ENCODE measurements at places on chromosomes 3 and 15.

DNA sequence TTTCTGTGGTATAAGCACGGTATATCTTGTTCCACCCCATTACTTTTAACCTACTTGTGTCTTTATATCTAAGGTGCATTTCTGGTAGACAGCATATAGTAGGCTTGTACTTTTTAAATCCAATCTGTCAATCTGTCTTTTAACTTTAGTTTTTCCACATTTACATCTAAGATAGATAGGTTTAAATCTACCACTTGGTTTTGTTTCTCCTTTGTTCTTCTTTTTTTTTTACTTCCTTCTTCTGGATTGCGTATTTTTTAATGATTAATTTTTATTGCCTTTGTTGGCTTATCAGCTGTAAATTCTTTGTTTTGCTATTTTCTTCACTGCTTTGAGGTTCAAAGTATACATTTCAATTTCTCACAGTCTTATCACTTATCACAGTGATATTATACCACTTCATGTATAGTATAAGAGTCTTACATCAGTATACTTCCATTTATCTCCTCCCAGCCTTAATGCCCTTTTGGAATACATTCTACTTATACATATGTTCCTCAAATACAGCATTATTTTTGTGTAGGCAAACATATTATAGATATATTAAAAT lies 31.0 kb downstream of the IQCB1 start:
- DNase-seq: no peak

DNA sequence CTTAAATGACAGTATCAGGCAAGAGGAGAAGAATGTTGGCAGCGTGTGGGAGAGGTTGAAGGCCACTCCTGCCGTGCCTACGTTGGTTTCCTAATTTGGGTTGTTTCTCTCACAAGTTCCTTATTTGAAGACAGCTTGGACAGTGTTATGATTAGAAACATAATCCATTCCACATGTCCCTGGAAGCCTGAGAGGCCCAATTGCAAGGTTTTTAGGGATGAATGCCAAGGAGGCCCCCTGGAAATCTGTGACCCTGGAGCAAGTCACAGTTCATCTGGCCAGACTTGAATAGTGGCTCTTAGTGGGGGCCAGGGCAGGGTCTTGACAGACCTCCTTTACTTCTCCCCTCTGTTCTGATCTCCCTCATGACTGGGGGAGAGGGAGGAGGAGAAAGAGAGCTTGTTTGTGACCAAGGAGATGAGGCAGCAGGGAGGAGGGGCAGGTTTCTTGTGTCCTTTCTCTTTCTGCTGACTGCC lies 584.4 kb upstream of the TBL1XR1 start:
- no peak for DNase-seq

GRCh38 chr3:1179146-1179545 lies 86.3 kb downstream of the CNTN6 start:
- no peak for DNase-seq

GRCh38 chr15:70558406-70559264 lies 204.7 kb downstream of the UACA start:
- DNase-seq: no peak

DNA sequence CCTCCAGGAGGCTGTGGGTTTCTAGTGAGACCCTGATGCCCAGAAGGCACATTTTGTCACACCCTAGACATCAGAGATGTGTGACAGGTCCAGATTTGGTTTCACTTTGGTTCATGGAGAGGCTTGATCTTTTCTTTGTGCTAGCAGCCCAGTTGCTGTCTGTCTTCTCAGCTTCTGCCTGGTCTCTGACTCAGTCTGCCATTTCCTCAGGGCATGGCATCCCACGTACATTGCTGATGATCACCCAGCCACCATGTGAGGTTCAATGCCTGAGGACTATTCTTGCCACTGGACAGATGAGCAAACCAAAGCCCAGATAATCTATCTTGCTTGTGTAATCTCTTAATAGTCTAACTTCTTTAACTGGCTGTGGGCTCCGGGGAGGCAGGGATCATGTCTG lies 144.9 kb upstream of the MRPS22 start:
- DNase-seq: no peak

- DNase-seq: no peak
Measured at GRCh38 chr3:184156522-184156955, 1.4 kb downstream of the DVL3 start.

- DNase-seq: no peak
Measured at GRCh38 chr3:140816372-140817195, 125.1 kb upstream of the SLC25A36 start.

DNA sequence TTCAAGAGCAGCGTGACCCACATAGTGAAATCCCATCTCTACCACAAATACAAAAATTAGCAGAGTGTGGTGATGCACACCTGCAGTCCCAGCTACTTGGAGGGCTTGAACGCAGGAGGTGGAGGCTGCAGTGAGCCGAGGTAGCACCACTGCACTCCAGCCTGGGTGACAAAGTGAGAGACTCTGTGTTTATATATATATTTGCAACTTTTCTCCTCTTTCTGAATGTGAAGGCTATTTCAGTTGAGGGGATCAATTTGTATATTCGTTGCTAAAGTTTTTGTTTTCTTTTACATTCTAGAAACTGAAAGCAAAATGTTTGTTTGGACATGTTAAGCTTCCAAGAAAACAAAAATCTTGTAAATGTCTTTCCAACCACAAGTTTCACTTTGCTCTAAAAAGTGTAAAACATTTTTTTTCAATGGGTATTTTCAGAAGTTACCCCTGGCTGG lies 29.8 kb upstream of the FAM98B start:
- no peak for DNase-seq

- DNase-seq: no peak
Measured at GRCh38 chr15:37007301-37007700, 93.0 kb downstream of the MEIS2 start.

GRCh38 chr15:46091860-46092450 lies 457.1 kb downstream of the SQOR start:
- no peak for DNase-seq

DNA sequence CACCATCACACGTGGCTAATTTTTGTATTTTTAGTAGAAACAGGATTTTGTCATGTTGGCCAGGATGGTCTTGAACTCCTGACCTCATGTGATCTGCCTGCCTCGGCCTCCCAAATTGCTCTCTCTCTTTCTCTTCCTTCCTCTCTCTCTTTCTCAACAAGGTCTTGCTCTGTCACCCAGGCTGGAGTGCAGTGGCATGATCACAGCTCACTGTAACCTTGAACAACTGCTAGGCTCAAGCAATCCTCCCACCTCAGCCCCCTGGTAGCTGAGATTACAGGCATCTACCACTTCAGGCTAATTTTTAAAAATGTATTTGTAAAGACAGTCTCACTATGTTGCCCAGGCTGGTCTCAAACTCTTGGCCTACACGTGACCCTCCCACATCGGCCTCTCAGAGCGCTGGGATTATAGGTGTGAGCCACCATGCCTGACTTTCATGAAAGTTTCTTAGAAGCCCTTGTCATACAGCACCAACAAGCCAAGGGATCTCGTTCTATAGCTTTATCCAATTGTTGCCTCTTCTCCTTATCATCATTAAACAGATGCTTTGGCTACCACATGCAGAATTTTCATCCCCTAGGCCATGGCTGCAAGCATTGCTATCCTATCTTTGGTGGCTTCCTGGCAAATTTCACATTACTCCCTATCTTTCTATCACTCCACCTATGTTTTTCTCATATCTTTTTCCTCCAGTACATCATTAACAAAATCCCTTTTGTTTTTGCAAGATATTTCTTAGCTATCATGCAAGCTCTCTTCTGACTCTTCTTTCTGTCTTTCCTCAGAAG lies 5.7 kb downstream of the CCDC32 start:
- DNase-seq: no peak

GRCh38 chr3:86578071-86578470 lies 412.9 kb downstream of the VGLL3 start:
- DNase-seq: no peak

GRCh38 chr3:79560698-79561097 lies 207.1 kb downstream of the ROBO1 start:
- DNase-seq: no peak

DNA sequence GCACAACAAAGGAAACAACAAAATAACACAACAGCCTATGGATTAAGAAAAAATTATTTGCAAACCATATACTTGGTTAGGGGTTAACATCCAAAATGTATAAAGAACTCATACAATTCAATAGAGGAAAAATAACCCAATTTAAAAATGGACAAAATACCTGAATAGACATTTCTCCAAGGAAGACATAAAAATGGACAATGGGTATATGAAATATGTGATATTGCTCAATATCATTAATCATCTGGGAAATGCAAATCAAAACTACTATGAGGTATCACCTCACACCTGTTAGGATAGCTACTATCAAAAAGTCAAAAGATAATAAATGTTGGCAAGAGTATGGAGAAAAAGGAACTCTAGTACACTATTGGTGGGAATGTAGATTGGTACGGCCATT lies 71.0 kb upstream of the THRB start:
- no peak for DNase-seq

DNA sequence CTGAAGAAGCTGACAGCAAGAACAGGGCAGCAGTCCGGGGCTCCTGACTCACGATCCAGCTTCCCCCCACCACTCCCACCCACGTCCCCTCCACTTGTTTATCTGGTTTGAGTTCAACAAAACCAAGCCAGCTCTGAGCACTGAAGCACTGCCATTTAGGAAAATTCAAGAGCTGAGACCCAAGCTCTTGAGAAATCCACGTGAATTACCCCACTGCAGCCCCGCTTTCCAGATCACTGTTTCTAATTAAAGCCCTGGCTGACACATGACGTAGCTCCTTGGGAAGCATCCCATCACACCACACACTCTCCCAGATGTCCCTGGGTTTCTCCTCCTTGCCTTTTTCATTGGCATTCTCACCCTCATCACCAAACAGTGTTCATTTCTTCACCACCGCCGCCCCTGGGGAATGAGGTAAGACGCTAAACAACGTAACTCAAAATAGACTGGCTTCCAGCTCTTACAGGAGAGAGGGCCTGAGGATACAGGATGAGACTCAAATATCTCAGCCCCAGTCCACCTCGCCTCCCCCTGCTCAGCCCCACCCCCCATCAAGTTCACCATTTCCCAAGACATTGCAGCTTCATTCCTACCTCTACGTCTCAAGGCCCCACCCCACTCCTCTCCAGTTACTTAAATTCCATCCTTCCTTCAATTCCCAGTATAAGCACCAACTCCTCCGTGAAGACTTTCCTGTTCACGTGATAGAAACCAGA lies 95.4 kb downstream of the SRGAP3 start:
- no peak for DNase-seq

- no peak for DNase-seq
Measured at GRCh38 chr3:4720316-4721075, 227.3 kb downstream of the ITPR1 start.

DNA sequence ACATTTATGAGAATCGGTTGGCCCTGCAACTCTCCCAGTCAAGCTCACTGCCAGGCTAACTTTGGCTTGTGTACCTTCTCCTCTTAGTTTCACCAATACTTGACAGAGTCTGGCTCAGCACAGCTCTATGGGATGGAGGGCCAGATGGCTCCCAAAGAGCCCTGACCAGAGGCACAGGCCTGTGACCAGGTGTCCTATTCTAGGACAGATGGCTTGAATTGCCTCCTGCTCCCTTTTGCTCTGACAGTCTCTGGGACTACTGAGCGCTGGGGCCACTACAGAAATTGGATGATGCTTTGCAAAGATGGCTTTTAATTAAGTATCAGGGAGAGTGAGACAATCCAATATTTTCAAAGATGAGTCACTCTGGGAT lies 10.3 kb upstream of the ARID3B start:
- DNase-seq: no peak

GRCh38 chr3:44926921-44927320 lies 49.1 kb downstream of the ZDHHC3 start:
- DNase-seq: no peak

- no peak for DNase-seq
Measured at GRCh38 chr3:42098171-42098570, 7.0 kb downstream of the TRAK1 start.

DNA sequence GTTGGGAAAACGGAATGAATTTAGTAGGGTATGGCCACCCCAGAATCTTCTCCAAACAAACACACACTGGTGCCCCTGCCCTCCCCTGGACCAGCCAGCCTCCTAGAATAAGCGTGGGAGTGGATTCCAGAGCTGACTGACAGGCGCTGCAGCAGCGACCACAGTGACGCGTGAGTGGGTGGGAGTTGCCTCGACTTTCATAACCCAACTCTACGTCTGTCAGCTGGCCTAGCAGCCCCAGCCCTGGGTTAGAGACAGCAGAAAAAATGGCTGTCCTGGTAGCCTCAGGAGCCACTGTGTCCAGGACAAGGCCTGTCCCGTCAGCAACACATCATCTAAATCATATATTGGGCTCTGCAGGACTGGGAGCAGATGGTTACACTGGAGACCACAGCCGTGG lies 10.0 kb downstream of the PLA2G4B start:
- no peak for DNase-seq
